HTR-8/SVneo (cell line): ENCODE measurements at places on chromosomes 1 and 21.

DNA sequence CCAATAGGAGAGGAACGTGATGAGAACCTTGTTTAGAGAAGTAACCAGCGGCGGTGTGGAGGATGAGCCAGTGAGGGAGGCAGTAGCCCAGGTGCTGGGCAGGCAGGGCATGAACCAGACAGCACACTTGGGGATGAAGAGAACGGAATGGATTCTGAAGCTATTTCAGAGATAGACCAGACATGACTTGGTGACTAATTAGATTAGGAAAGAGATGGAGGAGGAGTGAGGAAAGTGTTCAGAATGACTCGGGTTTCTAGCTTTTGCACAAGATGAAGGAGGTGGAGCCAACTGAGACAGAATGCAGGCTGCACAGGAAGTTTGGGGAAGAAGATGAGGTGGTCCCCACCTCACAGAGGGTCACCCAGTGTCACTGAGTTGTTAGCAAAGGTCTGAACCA is 5.1 kb downstream of the PEF1 start:
- no peak for DNase-seq

- no peak for DNase-seq
Observed at GRCh38 chr1:157095551-157095950, 4.1 kb downstream of the ETV3L start.

GRCh38 chr1:178599745-178600144 is 86.8 kb downstream of the TEX35 start:
- DNase-seq: no peak

DNA sequence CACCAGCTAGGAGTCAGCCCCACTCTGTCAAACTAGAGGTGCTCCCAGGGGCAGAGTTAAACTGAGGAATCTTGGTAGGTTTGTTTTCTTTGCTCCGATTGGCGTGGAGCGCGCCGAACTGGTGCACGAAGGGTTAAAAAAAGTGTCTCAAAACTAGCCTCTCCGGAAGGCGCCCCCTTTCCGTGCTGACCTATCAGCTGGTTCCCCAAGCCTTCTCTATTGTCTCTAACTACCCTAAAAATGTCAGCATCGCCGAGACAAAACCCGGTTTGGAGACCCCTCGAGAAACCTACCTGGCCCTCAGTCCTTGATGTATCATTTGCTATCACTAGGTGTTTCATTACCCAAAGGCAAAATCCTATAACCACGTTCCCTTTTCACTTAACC is 2.2 kb downstream of the TGFB2 start:
- no peak for DNase-seq

DNA sequence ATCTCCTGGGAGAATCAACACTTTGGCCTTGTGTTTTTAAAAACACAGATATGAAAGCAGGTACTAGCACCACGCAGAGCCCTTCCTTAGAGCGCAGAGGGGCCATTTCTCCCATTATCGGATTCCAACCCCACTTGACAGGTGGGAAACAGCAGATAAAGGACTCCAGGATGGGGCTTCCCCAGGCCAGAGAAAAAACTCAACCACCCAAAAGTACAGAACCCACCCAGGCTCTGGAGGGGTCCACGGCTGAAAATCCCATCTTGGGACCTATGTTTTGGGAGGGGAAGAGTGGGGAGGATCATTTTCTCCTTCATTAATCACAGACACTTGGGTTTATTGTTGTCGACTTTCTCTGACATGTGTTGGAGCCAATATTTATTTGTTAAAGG is 27.1 kb upstream of the COL18A1 start:
- no peak for DNase-seq

- DNase-seq: no peak
Observed at GRCh38 chr1:15618655-15619525, 1.6 kb downstream of the DDI2 start.
